ENCODE measurements at places on chromosomes 5 and 9.

GRCh38 chr5:169667896-169668674, 31.0 kb downstream of the DOCK2 start:
- DNase-seq = no peak

GRCh38 chr5:89065919-89066318, 182.9 kb upstream of the MEF2C start:
- no peak for DNase-seq

DNA sequence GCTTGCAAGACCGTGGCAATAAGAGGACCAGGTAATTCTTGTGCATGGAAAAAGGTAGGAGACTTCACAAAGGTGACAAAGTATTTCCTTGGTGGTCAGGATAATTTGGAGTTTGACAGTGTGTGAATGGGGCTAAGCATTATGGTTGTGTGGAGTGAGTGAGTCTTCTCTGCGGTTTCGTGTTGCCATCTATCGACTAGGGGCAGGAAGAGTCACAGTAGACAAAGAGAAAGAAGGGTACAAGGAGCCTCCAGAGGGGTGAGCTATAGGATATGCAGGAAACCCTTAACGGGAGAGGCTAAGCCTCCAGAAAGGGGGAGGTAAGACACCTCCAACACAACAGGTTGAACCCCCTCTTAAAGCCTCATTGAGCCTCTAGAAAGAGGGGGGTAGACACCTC, 64.0 kb upstream of the RANBP6 start:
- DNase-seq = no peak

DNA sequence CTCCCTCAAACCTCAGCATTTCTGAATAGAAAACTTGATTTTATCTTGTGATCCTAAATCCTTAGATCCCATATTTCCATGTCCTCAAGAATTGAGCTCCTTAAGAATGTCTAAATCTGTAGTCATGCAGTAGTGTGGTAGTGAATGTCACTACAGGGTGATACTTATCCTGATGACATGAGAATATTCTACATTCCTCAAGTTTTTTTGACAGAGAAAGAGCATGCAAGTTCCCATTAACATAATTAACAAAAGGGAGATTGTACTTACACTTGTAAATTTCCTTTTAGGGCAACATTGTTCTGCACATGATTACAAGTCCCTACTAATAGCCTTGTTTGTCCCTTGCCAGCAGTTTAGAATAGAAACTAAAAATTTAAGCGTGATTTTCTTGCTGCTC, 352.3 kb downstream of the PTPRD start:
- DNase-seq = no peak

DNA sequence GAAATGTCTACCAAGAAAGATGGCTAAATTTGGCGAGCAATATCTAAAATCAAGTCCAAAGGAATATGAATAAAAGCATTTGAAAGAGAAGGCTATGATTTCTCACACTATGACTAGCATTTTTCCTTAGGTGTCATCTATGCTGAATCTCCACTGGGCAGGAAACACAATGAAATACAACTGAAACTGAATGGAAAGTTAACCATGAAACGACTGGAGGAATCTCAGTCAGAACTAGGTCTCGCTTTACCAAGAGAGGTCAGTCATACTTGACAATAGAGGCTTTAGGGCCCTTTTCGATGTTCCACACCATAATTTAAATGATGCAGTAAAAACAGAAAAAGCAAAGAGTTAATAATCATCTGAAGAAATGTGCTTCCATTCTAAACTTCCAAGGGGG, 339.0 kb downstream of the PDE4D start:
- no peak for DNase-seq
